Fibroblast of skin of right quadriceps (primary cell): ENCODE measurements at places on chromosomes 7 and 10.

DNA sequence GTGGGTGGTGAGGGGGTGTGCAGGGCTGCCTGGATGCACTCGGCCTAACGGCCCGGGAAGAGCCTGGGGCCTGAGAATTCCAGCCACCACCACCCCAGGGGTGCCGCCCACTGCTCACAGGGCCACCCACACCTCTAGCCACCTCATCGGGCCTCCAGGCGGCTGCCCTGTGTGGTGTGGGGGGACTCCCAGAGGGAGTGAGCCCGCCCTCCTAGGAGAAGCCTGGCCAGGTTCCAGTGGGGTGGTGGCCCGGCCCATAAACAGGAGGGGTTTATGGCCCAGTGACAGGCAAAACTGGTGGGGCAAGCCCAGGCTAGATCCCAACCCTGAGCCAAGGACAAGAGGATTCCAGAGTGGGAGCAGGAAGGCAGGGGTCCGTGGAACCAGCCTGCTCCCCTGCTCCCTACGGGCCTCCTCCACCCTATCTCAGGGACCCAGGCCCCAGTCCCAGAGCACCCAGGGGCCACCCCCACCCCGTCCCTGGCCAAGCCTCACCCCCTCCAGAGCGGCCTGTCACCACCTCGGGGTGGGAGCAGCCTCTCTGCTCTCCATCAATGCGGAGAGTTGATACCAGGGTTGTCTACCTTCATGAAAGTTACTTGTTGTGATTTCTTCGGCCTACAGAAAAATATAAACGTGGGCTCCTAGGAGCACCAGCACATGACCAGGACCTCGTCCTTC lies 20.2 kb upstream of the PDGFA start:
- peak; percentile 69 for DNase-seq

DNA sequence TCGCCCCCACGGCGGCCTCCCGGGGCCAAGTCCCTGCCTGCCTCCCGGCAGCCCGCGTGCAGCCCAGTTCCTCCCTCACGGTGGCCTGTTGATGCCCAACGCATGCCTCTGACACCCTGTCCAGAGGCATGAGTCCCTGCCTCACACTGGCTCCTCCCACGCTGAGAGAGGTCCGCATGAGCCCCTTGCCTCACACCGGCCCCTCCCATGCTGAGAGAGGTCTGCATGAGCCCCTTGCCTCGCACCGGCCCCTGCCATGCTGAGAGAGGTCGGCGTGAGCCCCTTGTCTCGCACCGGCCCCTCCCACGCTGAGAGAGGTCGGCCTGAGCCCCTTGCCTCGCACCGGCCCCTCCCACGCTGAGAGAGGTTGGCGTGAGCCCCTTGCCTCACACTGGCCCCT lies 59.9 kb downstream of the CCDC201 start:
- no peak for DNase-seq

GRCh38 chr7:120021085-120021484 lies 251.9 kb upstream of the KCND2 start:
- DNase-seq: peak; percentile 25

DNA sequence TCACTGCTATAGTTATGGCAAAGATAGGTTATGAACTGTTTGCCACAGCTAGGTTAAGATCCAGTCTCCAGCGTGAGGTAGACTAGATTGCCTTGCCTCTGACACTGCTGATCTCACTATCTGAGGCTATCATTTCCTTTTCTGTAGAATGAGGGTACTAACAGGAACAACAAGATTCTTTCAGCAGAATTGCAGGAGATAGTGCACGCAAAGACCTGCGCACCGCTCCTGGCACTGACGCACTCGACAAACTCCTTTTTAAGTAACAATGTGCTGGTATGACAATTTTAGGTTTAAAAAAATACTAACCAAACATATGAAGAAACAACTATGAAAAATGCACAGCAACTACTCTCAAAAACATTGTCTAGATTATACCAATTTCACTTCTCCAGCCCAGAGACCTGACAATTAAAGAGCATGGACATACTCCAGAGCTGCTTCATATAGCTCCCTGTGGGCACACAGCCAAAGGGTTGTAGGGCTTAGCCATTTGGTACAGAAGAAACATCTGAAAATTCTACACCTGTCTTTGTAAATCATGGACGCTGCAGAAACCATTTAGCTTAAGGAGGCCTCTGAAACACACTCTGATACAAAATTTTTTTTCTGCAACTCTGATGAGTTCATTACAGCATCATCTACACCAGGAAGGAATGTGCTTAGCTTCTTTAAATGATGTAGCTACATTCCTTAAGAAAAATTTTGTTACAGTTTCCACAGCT lies 7.8 kb downstream of the ADAM12 start:
- DNase-seq: no peak

DNA sequence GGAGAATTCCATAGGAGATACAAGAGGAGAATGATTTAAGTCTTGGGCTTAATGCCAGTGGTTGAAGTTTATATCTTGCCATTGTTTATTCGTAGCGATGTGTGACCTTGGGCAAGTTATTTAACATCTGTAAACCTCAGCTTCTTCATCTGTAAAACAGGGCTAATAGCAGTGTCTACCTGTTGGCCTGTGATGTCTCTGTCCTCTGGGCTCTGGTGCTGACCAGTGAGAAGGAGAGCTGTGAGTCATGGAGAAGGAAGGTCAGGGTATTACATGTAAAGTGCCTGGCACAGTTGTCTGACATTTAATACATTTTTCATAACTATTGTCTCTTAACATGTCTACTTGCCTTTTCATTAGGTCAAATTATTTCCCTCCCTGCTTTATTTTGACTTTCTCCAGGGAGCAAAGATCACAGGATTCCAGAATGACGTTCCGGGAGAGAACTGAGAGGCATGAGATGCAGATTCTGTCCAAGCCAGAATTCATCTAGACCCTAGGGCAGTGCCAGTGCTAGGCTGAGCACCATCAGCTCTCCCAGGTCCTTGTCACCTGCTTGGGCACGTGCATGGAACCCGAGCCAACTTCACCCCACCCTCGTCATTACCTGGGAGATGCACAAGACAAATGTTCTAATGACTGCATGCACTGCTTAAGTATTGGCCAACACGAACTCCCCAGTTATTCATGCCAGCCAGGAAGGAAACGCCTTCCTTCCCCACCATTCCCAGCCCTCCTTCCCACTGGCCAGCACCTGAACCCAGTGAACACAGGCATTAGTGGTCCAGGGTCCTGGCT lies 187.9 kb downstream of the DPY19L1 start:
- no peak for DNase-seq

DNA sequence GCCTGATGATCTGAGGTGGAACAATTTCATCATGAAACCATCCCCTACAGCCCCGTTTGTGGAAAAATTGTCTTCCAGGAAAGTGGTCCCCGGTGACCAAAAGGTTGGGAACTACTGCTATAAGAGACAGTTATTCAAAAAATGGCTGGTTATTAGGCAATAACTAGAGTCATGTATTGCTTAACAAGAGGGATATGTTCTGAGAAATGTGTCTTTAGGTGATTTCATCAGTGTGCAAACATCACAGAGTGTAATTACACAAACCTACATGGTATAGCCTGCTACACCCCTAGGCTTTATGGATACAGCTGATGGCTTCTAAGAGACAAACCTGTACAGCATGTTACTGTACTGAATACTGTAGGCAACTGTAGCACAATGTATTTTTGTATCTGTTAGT lies 71.3 kb upstream of the CSTF2T start:
- DNase-seq: peak; percentile 66

- no peak for DNase-seq
These were observed 7.3 kb downstream of the ZCCHC24 start for GRCh38 chr10:79438021-79438698.

- no peak for DNase-seq
These were observed 43.5 kb downstream of the ST8SIA6 start for GRCh38 chr10:17410907-17411306.
